IMR-90 (cell line): ENCODE measurements at places on chromosomes 7 and 10. TPM values are rescaled to one million over a fixed set of nuclear protein-coding genes. Genes with fewer than 3 reads are reported as not detected.
A peak's percentile ranks its signal among the peaks of the same experiment; 100 is the strongest.

- DNase-seq, result no peak
These were observed 36.5 kb downstream of the NRBF2 start for GRCh38 chr10:63169624-63170023.

DNA sequence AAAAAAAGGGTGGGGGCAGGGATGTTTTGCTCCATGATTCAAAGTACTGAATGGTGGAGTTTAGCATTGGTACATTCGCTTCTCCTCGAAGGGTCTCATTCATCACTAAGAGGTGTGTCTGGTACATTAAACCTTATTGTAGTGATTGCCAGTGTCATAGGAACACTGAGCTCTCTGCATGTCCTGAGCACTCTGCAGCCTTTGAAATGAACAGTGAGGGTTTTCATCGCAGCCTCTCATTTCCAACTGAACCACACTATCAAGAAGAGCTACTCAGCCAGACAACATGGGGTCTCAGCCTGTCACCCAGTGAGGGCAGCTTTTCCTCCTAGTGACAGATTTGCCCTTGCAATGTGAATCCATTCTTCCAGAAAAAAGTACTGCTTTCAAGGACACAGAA is 7.6 kb upstream of the DEPP1 start:
- DNase-seq, result no peak

GRCh38 chr10:29740981-29741545 is 106.3 kb upstream of the SVIL start:
- DNase-seq, result no peak

- DNase-seq, result no peak
These were observed 84.7 kb downstream of the NRP1 start for GRCh38 chr10:33249659-33250345.

DNA sequence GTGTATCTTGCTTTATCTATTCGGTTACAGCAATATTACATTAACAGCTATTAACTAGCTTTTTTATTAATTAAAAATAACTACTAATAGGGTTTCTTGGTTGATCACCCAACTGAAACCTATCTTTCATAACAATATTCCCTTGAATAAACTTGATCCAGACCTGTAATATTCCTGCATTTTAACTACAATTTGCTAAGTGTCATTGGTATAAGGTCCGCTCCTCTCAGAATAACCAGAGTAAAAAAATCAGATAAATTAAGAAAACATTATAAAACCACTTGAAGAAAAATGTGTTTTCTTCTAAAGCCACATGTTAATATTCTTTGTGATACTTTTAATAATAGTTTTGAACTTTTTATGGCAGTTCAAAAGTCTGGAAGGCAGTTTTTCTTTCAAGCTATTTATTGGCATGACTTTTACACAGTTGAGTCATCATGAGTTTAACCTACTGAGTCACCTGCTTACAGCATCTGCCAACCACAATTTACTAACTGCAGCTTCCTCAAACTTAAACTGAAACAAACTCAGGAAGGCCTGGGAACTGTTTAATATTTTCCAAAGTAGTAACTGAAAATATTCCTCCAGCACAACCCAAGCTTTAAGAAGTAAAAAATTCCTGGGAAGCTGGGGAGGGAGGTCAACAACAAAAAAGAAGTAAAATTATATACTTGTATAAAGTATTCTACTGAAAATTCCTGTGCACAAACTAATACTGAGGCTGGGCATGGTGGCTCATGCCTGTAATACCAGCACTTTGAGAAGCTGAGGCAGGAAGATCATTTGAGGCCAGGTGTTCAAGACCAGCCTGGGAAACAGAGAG is 103.2 kb downstream of the NRBF2 start:
- DNase-seq, result peak; percentile 96

GRCh38 chr7:13159467-13160184 is 472.2 kb downstream of the ARL4A start:
- no peak for DNase-seq

The RBM20 gene
- total RNA-seq, result under 0.01 TPM in 2 replicates

The HTR5A gene
- total RNA-seq, result not detected in 2 replicates

The ARL3 gene
- total RNA-seq, result 5.0 and 11.7 TPM in 2 replicates
